ENCODE measurements at places on chromosomes 11 and 22. TPM values are rescaled to one million over a fixed set of nuclear protein-coding genes. Genes with fewer than 3 reads are reported as not detected.

SF3A1 gene
- 12.0 TPM for total RNA-seq

SLC43A1 gene
- 2.0 TPM for total RNA-seq

CRACR2B gene
- total RNA-seq = 0.34 TPM

PHF5A gene
- total RNA-seq = 52.9 TPM

CARD10 gene
- 15.7 TPM for total RNA-seq

APBB1 gene
- 0.34 TPM for total RNA-seq

NLRP10 gene
- 6.8 TPM for total RNA-seq

EIF4ENIF1 gene
- total RNA-seq = 15.7 TPM

DEFB131B gene
- total RNA-seq = not detected

OR8G5 gene
- not detected for total RNA-seq

CNTN5 gene
- under 0.01 TPM for total RNA-seq

APLNR gene
- total RNA-seq = not detected

CDC42BPG gene
- 7.5 TPM for total RNA-seq

CHORDC1 gene
- total RNA-seq = 65.6 TPM

LRRC10B gene
- not detected for total RNA-seq

C11orf16 gene
- not detected for total RNA-seq

C22orf31 gene
- not detected for total RNA-seq

CASP4 gene
- total RNA-seq = 168 TPM

ROM1 gene
- 1.9 TPM for total RNA-seq

SLC2A11 gene
- total RNA-seq = 6.2 TPM

LRRC75B gene
- 6.5 TPM for total RNA-seq

GGTLC2 gene
- total RNA-seq = not detected

CBLIF gene
- total RNA-seq = not detected

B3GAT3 gene
- 33.7 TPM for total RNA-seq

KRTAP5-1 gene
- total RNA-seq = not detected

TSPAN18 gene
- total RNA-seq = 0.07 TPM

CCDC73 gene
- under 0.01 TPM for total RNA-seq

OTOG gene
- not detected for total RNA-seq

CLTCL1 gene
- 26.9 TPM for total RNA-seq

C11orf21 gene
- not detected for total RNA-seq

GNG3 gene
- not detected for total RNA-seq

CRYBA4 gene
- not detected for total RNA-seq

C11orf65 gene
- total RNA-seq = 2.1 TPM

BARX2 gene
- total RNA-seq = 2.7 TPM

ADAMTS15 gene
- not detected for total RNA-seq

TIGD3 gene
- total RNA-seq = under 0.01 TPM

C11orf87 gene
- total RNA-seq = under 0.01 TPM

SLC22A6 gene
- total RNA-seq = not detected

PRR33 gene
- total RNA-seq = not detected

CD6 gene
- total RNA-seq = 0.07 TPM

GSC2 gene
- not detected for total RNA-seq

SIDT2 gene
- total RNA-seq = 18.6 TPM

OR52N4 gene
- not detected for total RNA-seq

POU2AF3 gene
- total RNA-seq = 0.36 TPM

PRDM11 gene
- total RNA-seq = 6.5 TPM

MS4A15 gene
- not detected for total RNA-seq

TMPRSS6 gene
- total RNA-seq = not detected

APOBEC3H gene
- not detected for total RNA-seq

GALNT18 gene
- 14.4 TPM for total RNA-seq

DDTL gene
- 1.7 TPM for total RNA-seq

PHLDA2 gene
- 9.9 TPM for total RNA-seq

PGA5 gene
- total RNA-seq = not detected
